Hepatocyte (in vitro differentiated cells): ENCODE measurements at places on chromosomes 6 and 20.

- DNase-seq = peak; percentile 19
- H3K27ac ChIP-seq = peak overlapping the region; percentile 7
- no peak overlapping the region for H3K4me3 ChIP-seq
- no peaks in the 10 kb centered on the region for H3K36me3 ChIP-seq
Measured at GRCh38 chr20:46523696-46524328, 10.5 kb upstream of the ZNF334 start.

DNA sequence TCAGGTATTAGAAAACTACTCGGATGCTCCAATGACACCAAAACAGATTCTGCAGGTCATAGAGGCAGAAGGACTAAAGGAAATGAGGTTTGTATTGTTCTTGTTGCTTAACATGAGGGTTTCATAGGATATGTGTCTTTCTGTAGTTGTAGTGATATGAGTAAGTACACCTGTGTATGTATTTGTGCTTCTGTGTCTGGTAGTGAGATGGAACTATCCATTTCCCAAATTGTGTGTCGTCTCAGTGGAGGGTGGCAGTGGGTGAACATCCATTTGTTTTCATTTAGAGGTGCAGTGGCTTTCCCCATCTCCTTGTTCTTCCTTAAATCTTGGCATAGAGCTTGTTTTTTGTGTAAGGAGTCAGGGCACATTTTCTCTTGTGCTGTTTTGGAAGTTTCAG, 8.2 kb downstream of the ASXL1 start:
- DNase-seq = no peak
- H3K4me1 ChIP-seq = peaks cover 45% of the 10 kb centered on the region
- H3K4me3 ChIP-seq = no peak overlapping the region
- no peaks in the 10 kb centered on the region for H3K36me3 ChIP-seq

DNA sequence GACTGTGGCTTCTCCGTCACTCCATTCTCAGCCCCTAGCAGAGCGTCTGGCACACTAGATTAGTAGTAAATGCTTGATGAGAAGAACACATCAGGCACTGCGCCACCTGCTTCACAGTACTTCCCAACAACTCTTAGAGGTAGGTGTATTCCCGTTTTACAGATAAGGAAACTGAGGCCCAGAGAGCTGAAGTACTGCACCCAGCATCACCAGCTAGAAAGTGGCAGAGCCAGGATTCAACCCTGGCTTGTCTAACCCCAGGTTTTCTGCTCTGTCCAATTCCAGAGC, 3.5 kb downstream of the PRND start:
- H3K27me3 ChIP-seq = peaks cover 4% of the 10 kb centered on the region
- DNase-seq = no peak
- H3K4me3 ChIP-seq = no peak overlapping the region
- no peak overlapping the region for H3K27ac ChIP-seq
- H3K36me3 ChIP-seq = no peaks in the 10 kb centered on the region
- H3K4me1 ChIP-seq = peaks cover 4% of the 10 kb centered on the region

GRCh38 chr6:111221804-111222203, 134.5 kb downstream of the SLC16A10 start:
- no peak overlapping the region for H3K27ac ChIP-seq
- H3K27me3 ChIP-seq = no peaks in the 10 kb centered on the region
- H3K36me3 ChIP-seq = no peaks in the 10 kb centered on the region
- no peak for DNase-seq

- no peaks in the 10 kb centered on the region for H3K27me3 ChIP-seq
- peak overlapping the region; percentile 62 for H3K27ac ChIP-seq
- DNase-seq = peak; percentile 54
- no peaks in the 10 kb centered on the region for H3K36me3 ChIP-seq
- H3K4me1 ChIP-seq = peaks cover 37% of the 10 kb centered on the region
Measured at GRCh38 chr6:144661116-144661806, 376.1 kb downstream of the UTRN start.

GRCh38 chr20:63376283-63377250, 15.4 kb upstream of the CHRNA4 start:
- no peak for DNase-seq
- no peaks in the 10 kb centered on the region for H3K36me3 ChIP-seq
- no peaks in the 10 kb centered on the region for H3K27me3 ChIP-seq

GRCh38 chr20:43844778-43845614, 69.7 kb upstream of the TOX2 start:
- peak; percentile 30 for DNase-seq
- no peak overlapping the region for H3K27ac ChIP-seq
- no peak overlapping the region for H3K4me3 ChIP-seq
- H3K36me3 ChIP-seq = no peaks in the 10 kb centered on the region

GRCh38 chr20:50635676-50636600, 55.4 kb downstream of the RIPOR3 start:
- no peaks in the 10 kb centered on the region for H3K27me3 ChIP-seq
- H3K36me3 ChIP-seq = no peaks in the 10 kb centered on the region
- H3K27ac ChIP-seq = peak overlapping the region; percentile 93
- no peak overlapping the region for H3K4me3 ChIP-seq

GRCh38 chr20:50678169-50678898, 13.0 kb downstream of the RIPOR3 start:
- H3K4me1 ChIP-seq = peaks cover 33% of the 10 kb centered on the region
- H3K4me3 ChIP-seq = no peak overlapping the region
- no peaks in the 10 kb centered on the region for H3K27me3 ChIP-seq
- no peaks in the 10 kb centered on the region for H3K36me3 ChIP-seq

DNA sequence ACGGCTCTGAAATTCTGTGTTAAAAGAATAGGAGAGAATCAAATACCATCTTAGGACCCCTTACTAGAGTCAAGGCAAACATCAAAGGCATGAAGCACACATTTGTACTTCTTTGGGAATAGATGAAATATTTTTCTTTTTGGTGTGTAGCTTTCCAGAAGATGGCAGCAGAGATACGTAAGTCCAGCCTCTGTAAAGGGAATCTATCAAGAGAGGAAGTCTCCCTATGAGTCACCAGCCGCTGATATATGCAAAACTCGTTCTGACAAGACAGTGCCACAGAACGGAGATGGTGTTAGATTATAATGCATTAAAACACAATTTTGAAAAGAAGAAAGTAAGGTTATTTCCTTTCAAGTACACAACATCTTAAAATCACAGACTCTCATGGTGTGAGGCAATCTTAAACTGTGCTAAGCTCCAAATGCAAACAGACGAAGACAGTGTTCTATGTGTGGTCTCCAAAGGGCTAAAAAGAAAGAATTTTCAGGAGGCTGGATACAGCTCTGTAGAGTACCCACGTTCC, 120.0 kb upstream of the AGPAT4 start:
- no peaks in the 10 kb centered on the region for H3K27me3 ChIP-seq
- no peaks in the 10 kb centered on the region for H3K4me1 ChIP-seq
- no peak overlapping the region for H3K27ac ChIP-seq
- peak; percentile 88 for DNase-seq
- no peak overlapping the region for H3K4me3 ChIP-seq

- no peak for DNase-seq
- no peaks in the 10 kb centered on the region for H3K36me3 ChIP-seq
- no peak overlapping the region for H3K4me3 ChIP-seq
- H3K4me1 ChIP-seq = peaks cover 8% of the 10 kb centered on the region
- no peak overlapping the region for H3K27ac ChIP-seq
Measured at GRCh38 chr6:16243055-16243454, 4.7 kb downstream of the GMPR start.

- no peak for DNase-seq
- H3K36me3 ChIP-seq = no peaks in the 10 kb centered on the region
- H3K27me3 ChIP-seq = no peaks in the 10 kb centered on the region
- peaks cover 3% of the 10 kb centered on the region for H3K4me1 ChIP-seq
- no peak overlapping the region for H3K27ac ChIP-seq
Measured at GRCh38 chr20:23456409-23456808, 3.7 kb upstream of the CST11 start.

DNA sequence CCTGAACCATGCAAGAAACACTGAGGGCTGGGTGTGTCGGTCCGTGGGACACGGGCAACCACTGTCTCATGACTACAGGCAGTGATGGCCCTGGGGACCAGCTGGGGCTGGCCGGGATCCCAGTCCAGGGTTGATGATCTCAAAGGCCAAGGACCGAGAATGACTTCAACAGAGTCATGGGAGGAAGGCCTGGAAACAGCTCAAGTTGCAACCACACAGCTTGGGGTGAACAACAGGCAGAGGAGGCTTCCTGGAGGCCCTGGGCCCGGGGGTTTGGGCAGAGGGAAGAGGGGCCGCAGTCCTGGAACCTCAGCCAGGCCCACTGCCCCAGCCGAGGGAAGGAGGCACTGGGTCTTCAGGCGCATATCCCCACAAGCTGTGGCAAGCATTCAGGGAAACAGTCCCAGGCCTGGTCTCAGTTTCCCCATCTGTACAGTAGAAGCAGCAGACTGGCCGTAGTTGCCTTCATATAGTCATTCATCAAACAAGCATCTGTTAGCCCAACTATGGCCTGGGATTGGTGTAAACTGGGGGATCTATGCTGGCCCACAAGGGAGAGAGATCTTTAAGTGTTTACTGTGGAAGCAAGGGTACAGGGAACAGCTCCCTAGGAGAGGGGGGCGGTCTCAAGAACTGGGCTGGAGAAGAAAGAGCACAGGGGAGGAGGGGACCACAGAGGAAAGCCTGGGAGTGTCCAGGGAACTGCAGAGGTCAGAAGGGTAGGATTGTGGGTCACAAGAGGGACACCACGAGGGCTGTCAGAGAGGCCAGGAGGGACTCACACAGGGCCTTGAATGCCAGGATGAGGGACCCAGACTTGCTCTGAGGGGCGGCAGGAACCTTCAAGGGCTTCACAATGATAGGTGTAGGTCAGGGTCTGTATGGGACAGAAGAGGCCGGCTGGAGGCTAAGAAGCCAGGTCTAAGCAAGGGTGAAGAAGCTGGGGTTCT, 2.1 kb downstream of the MYL9 start:
- H3K27me3 ChIP-seq = no peaks in the 10 kb centered on the region
- no peaks in the 10 kb centered on the region for H3K36me3 ChIP-seq
- H3K27ac ChIP-seq = peak overlapping the region; percentile 8
- H3K4me1 ChIP-seq = peaks cover 31% of the 10 kb centered on the region
- no peak overlapping the region for H3K4me3 ChIP-seq

DNA sequence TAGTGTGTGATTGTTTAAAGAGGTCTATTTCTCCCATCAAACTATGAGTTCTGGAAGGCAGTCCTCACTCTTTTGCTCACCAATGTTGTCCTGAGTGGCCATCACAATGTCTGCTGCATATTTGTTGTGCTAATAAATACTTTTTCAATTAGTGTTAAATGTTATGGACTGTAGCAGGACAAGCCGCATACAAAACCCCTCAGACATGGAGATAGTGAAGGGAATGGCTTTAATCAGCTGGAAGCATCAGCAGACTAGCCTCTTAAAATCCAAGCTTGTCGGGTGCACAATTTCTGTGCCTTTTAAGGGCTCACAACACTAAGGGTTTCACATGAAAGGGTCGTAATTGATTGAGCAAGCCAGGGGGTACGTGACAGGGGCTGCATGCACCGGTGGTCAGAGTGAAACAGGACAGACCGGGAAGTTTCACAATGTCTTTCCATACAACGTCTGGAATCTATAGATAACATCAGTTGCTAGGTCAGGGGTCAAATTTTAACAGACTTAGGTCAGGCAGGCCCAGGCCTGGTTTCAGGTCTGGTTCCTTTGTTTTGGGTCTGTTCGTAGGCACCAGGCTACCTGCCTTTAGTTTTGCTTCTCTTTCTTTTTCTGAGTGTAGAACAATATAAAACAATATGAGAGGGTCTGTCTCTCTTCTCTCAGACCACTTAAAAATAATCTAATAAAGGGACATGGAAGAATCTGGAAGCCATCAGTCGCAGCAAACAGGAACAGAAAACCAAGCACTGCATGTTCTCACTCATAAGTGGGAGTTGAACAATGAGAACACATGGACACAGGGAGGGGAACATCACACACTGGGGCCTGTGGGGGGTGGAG, 327.6 kb upstream of the HTR1E start:
- no peak overlapping the region for H3K4me3 ChIP-seq
- H3K27me3 ChIP-seq = no peaks in the 10 kb centered on the region

- H3K4me1 ChIP-seq = no peaks in the 10 kb centered on the region
- H3K4me3 ChIP-seq = no peak overlapping the region
- DNase-seq = peak; percentile 76
- no peaks in the 10 kb centered on the region for H3K27me3 ChIP-seq
- H3K36me3 ChIP-seq = no peaks in the 10 kb centered on the region
Measured at GRCh38 chr20:32902456-32903420, 44.0 kb downstream of the EFCAB8 start.

- H3K27me3 ChIP-seq = no peaks in the 10 kb centered on the region
- DNase-seq = no peak
- H3K27ac ChIP-seq = no peak overlapping the region
- no peak overlapping the region for H3K4me3 ChIP-seq
Measured at GRCh38 chr20:39245685-39246311, 283.7 kb downstream of the DHX35 start.

DNA sequence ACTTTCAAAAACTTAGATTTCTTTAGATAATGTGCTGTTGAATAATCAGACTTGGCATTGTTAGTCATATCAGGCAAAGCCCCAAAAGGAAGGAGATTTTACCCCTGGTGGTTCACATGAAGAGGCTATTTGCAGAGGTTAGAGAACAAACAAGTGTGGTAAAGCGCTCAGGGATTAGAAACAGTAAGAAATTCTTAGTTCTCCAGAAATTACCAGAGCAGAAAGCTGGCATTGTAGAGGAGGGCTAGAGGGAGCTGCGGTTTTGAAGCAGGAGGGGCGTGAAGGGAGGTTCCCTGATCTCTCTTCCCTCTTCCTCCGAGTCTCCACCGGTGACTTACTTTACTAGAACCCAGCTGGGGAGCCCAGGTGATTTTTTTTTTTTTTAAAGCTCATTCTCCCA, 10.2 kb downstream of the MYO6 start:
- no peak for DNase-seq
- no peaks in the 10 kb centered on the region for H3K36me3 ChIP-seq
- H3K27me3 ChIP-seq = no peaks in the 10 kb centered on the region
- no peak overlapping the region for H3K4me3 ChIP-seq
- H3K4me1 ChIP-seq = peaks cover 22% of the 10 kb centered on the region

- H3K4me3 ChIP-seq = no peak overlapping the region
- H3K4me1 ChIP-seq = peaks cover 25% of the 10 kb centered on the region
- H3K27ac ChIP-seq = no peak overlapping the region
- DNase-seq = no peak
Measured at GRCh38 chr20:37356387-37356786, 10.4 kb downstream of the SRC start.

DNA sequence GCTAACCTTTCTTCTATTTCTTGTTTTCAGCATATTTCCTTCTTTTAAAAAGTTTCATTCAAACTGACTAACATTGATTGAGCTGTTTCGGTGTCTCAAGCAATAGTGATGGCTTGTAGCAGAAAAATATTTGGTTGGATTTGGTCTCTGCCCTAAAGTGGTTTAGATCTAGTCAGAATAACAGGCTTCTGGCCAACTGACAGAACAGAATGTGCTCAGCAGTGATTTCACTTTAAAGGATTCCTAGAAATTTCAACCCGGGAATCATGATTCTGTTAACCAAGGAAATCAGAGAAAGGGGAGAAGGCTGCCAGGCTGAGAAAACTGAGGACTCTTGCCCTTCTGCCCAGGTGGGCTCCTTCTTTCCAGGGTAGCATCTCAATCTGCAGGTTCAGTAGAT, 16.6 kb upstream of the GSTA1 start:
- H3K4me3 ChIP-seq = no peak overlapping the region
- H3K4me1 ChIP-seq = no peaks in the 10 kb centered on the region
- H3K36me3 ChIP-seq = no peaks in the 10 kb centered on the region
